ENCODE measurements at places on chromosomes 2 and 18. TPM values are rescaled to one million over a fixed set of nuclear protein-coding genes. Genes with fewer than 3 reads are reported as not detected.

The NFE2L2 gene
- total RNA-seq: 84.6 TPM

DNA sequence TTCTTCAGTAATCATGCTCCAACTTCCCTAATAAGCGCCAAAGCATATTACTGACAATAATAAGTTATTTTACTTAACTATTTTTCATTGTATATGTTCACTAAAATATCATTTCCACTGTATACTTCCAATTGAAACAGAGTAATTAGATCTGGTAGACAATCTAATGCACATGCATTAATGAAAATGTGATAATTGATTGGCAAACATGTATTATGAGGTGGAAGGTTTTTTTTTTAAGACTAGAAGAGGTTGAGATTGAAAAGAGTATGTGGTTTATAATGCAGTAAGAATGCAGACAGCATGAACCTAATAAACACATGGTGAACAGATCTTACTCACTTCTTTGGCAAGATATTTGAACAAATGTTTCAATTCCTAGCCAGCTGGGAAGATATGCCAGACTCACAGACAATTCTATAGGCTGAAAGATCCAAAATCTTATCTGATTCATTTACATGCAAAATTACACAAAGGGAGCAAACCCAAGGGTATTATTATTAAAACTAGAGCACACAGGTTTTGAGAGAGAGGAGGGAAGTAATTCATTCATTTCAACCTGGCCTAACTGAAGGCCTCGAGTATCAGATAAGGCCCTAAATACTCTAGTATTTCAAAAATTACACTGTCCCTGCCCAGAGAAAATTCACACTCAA, 2.8 kb downstream of the NCKAP1 start:
- peak overlapping the region; percentile 79 for H3K4me3 ChIP-seq
- no peak overlapping the region for H3K27ac ChIP-seq
- H3K4me1 ChIP-seq: peaks cover 61% of the 10 kb centered on the region
- no peaks in the 10 kb centered on the region for H3K36me3 ChIP-seq
- no peak for DNase-seq

DNA sequence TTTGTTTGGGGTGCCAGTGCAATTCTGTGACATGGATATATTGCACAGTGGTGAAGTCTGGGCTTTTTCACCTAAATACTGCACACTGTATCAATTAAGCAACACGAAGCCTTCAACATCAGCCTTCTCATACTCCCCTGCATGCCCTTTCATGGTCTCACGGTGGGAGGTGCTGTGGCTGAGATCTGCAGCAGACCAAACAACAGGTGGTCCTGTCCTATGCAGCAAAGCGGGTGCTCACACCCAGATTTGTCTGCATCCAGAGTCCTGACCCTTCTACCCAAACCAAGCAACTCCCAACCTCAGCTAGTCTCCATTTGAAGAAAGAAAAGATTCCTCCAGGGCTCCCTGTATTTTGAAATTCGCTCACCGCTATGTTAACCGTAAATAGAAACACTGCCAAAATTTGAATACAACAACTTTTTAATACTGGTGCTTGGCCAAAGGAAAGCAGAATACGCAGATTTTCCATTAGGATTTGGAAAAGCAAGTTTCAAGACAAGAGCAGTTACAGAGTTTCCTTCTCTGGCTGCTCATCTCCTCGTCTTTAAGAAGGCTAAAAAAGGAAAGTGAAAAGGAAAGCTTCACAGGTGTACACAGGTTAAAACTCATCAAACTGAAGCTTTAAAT, 34.9 kb downstream of the FAM168B start:
- H3K36me3 ChIP-seq: peaks cover 31% of the 10 kb centered on the region
- no peak for DNase-seq
- H3K27me3 ChIP-seq: no peaks in the 10 kb centered on the region
- H3K4me3 ChIP-seq: no peak overlapping the region
- H3K4me1 ChIP-seq: no peaks in the 10 kb centered on the region
- H3K27ac ChIP-seq: no peak overlapping the region

DNA sequence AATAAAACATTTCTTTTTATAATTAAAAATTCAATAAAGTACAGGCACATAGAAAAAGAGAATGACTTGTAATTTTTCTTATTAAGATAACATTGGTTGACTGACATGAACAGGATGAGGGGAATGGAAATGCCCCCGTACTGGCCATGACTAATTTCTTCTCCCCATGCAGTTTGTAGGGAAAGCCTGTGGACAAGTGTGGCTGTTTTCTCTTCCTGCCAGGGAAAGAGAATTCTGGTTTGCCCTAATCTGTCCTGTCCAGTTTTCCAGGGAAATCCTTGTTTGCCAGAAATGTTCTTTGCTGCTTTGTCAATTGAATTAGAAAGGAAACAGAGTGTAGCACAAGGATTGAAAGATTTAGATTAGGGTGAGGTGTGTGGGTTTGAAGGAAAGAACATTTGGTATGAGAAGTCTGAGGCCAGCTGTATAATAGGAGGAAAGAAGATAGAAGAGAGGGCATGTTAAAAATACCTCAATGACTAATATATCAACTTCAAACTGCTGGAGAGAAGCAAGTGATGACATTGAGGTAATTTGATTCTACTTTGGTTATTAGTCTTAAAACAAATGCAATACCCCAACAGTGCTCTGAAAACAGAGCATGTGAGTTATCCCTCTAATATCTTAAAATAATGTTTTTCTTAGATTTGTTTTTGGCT, 593.9 kb upstream of the ZNF804A start:
- H3K27ac ChIP-seq: no peak overlapping the region
- no peak for DNase-seq
- H3K36me3 ChIP-seq: no peaks in the 10 kb centered on the region
- H3K4me3 ChIP-seq: no peak overlapping the region

The DPP4 gene
- total RNA-seq: 57.2 TPM

The IL36RN gene
- total RNA-seq: not detected

GRCh38 chr18:52228166-52228565, 111.8 kb upstream of the DCC start:
- no peak for DNase-seq
- no peaks in the 10 kb centered on the region for H3K4me1 ChIP-seq
- H3K36me3 ChIP-seq: no peaks in the 10 kb centered on the region
- H3K27me3 ChIP-seq: no peaks in the 10 kb centered on the region

GRCh38 chr2:104965900-104966299, 72.0 kb upstream of the MRPS9 start:
- no peak overlapping the region for H3K4me3 ChIP-seq
- no peaks in the 10 kb centered on the region for H3K4me1 ChIP-seq
- H3K36me3 ChIP-seq: no peaks in the 10 kb centered on the region

DNA sequence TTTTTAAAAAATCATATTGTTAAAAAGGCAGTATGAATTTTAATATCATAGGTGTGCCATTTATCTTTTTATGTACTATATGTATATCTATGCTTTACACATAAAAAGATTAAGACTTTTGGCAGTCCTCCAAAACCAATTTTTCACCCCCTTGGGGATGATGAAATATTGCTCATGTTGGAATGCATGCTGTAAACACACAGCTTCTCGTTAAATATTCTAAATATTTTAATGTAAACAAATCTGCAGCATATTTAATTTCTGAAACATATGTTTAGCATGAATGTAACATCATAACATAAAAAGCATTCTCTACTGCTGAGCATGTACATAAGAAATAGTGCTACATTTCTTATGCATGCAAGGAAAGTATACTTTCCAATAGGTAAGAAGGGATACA, 484.3 kb upstream of the LRATD1 start:
- DNase-seq: no peak
- H3K36me3 ChIP-seq: no peaks in the 10 kb centered on the region
- no peak overlapping the region for H3K27ac ChIP-seq
- H3K27me3 ChIP-seq: no peaks in the 10 kb centered on the region

DNA sequence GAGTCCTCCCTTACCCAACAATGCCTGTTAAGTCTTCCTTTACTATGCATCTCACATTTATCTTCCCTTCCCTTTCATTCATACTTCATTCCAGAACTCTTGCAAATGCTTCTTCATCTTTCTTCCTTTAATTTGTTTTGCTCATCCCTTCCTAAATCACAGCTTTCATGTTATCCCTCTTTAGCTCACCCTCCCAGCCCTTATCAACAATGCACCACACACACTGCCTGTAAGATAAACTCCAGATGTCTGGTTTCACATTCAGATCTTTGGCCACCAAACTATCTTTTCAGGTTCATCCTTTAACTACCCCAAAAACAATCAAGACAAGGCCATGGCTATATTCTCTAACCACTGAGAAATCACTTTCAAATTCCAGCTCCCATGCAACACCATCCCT, 3.4 kb downstream of the CCDC93 start:
- H3K4me1 ChIP-seq: peaks cover 25% of the 10 kb centered on the region
- H3K27ac ChIP-seq: no peak overlapping the region
- no peaks in the 10 kb centered on the region for H3K27me3 ChIP-seq
- DNase-seq: no peak
- H3K4me3 ChIP-seq: no peak overlapping the region
- H3K36me3 ChIP-seq: peaks cover 33% of the 10 kb centered on the region

DNA sequence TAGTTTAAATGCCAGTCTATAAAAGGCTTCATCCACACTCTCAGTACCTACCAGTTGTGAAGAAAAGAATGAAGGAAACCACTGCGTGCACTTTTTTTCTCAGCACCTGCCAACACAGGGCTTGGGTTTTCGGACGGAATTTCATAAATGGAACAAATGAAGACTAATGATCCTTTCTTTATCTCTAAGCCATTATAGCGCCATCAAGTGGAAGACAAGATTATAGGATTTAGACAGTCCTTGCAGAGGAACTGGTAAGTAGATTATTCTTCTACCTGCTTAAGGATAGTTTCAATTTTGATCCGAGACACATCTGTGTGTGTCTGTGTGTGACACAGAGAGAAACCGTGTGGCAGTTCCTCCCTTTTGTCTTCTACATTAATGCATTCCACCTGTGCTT, 245.6 kb downstream of the NRXN1 start:
- no peak overlapping the region for H3K27ac ChIP-seq
- H3K27me3 ChIP-seq: no peaks in the 10 kb centered on the region
- no peaks in the 10 kb centered on the region for H3K4me1 ChIP-seq
- no peak for DNase-seq
- H3K4me3 ChIP-seq: no peak overlapping the region

The FTCDNL1 gene
- total RNA-seq: 1.4 TPM

The CIDEA gene
- not detected for total RNA-seq

The CPLX4 gene
- not detected for total RNA-seq

DNA sequence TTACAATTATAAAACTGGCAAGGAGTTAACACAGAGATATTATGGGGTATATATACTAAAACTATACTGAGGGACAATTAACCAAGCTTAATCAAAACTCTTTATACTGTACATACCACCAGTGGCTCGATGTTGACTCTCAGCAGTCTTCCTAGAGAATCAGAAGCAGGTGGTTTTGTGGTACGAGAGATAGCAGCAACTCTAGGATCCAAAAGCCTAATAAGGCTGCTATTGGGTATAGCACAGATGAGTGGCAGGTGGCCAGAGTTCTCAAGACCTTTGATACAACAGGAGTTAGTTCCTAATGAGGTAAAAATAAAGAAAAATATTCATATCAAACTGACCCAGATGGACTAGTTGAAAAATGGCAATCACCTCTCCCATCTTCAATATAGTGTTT, 45.5 kb upstream of the COL5A2 start:
- DNase-seq: no peak
- H3K36me3 ChIP-seq: no peaks in the 10 kb centered on the region
- H3K27me3 ChIP-seq: no peaks in the 10 kb centered on the region
- no peaks in the 10 kb centered on the region for H3K4me1 ChIP-seq

GRCh38 chr18:2240311-2240705, 331.0 kb downstream of the METTL4 start:
- no peaks in the 10 kb centered on the region for H3K4me1 ChIP-seq
- DNase-seq: no peak
- H3K36me3 ChIP-seq: no peaks in the 10 kb centered on the region
- H3K27me3 ChIP-seq: no peaks in the 10 kb centered on the region

DNA sequence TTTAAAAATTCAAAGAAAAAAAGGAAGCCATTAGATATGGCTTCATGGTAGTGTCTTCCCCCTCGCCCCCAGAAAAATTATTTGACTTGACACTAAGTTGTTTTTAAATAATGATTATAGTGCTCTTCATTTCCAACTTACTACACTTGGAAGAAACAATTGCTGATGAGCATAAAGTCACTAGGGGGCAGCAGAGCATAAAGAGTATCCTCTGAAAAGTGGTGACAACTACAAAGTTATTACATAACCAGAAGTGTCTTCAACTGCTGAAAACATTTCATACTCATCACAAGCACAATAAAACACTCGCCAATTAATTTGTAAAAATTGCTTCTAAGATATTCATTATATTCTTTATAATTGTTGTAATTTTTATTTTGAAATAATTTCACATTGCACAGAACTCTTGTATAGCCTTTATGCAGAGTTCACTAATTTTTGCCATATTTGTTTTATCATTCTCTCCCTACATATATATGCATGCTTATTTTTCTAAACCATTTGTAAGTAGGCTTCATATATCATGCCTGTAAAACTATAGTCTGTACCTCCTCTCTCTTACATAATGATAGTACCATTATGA, 54.9 kb downstream of the EXOC6B start:
- no peak overlapping the region for H3K4me3 ChIP-seq
- H3K27ac ChIP-seq: no peak overlapping the region
- H3K36me3 ChIP-seq: no peaks in the 10 kb centered on the region
- peak; percentile 83 for DNase-seq
- H3K27me3 ChIP-seq: no peaks in the 10 kb centered on the region

GRCh38 chr2:88574445-88574844, 52.8 kb downstream of the EIF2AK3 start:
- H3K4me3 ChIP-seq: no peak overlapping the region
- H3K27me3 ChIP-seq: no peaks in the 10 kb centered on the region
- no peak overlapping the region for H3K27ac ChIP-seq
- no peaks in the 10 kb centered on the region for H3K4me1 ChIP-seq

The TCF23 gene
- total RNA-seq: 0.04 TPM

The CNGA3 gene
- not detected for total RNA-seq

The TUBB6 gene
- total RNA-seq: 9.9 TPM

The CDH20 gene
- total RNA-seq: not detected

The IGFBP5 gene
- not detected for total RNA-seq

DNA sequence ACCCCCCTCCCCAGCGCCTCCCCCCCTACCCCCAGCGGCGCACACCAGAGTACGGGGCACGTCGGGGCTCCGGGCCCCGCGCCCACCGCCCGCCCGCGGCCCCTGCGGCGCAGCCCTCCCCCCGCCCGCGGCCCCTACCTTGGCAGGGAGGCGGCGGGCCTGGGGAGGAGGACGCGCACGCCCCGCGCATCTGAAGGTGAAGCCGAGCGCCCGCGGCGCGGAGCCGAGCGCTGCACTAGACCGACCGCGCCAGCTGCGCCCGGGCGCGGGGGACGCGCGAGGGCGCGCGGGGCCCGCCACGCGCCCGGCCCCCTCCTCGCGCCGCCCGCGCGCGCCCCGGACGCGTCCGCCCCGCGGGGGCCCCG, at the start of gene ZNF516:
Gene ZNF516 (minus strand): TSS at position 237 of the 365 bp plus-strand sequence. CDS start 52,188 bp downstream, outside the sequence.
- peak within 1 kb of the TSS; percentile 84 for H3K4me3 ChIP-seq
- DNase-seq: no peak
- H3K36me3 ChIP-seq: no peaks in the 10 kb centered on the region
- H3K4me1 ChIP-seq: peaks cover 13% of the 10 kb centered on the region
- no peaks in the 10 kb centered on the region for H3K27me3 ChIP-seq

The NEB gene
- total RNA-seq: 0.24 TPM

DNA sequence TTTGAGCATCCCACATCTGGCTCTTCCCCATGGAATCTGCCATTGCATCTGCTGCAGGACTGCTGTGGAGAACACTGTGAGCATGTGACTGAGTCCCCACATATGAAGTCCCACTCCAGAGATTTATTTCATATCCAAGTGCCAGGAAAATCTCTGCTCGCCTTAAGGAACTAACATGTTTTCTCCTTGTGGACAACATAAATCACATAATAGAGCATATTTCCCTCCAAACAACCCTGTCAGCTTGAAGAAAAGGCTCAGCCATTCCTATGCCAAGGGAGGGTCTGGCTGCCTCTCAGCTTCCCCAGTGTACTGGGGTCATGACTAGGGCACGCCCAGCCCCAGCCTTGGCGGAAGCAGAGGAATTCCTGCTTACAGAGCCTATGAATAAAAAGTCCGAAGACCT, 193.7 kb downstream of the DNER start:
- no peak for DNase-seq
- no peaks in the 10 kb centered on the region for H3K27me3 ChIP-seq
- H3K4me1 ChIP-seq: no peaks in the 10 kb centered on the region
- H3K4me3 ChIP-seq: no peak overlapping the region
